ENCODE measurements at places on chromosomes 7 and 10.

DNA sequence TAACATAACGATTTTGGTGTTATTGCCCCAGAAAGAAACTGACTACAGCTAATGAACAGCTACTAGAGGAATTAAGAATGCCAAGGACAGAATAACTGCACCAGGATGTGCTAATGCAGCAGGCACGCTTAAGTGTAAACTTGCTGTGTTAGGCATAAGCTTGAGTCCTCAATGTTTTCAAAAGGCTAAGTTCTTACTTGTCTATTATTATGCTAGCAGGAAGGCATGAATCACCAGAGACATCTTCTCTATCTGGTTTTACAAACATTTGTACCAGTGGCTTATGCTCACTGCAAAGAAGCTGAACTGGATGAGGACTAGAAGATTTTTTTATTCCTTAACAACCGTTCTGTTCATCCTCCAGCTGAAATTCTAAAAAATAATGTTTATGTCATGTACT lies 1035.3 kb downstream of the NRG3 start:
- no peak for DNase-seq

DNA sequence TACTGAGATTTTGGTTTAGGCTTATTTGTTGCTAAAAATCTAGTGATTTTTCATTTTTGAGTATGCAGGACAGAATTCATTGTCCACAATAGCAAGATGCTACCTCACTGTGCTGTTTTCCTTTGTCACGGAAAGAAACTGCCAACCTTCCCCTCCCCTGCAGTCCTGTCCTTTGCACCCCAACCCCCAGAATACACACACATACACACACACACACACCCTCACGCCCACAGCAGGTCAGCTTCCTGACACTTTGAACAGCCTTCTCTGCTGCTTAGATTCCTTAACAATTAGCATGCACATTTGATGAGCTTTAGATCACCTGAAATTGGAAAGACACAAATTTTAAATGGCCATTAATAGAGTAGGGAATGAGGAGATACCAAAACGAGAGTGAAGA lies 32.1 kb downstream of the ARMC3 start:
- DNase-seq, result no peak

DNA sequence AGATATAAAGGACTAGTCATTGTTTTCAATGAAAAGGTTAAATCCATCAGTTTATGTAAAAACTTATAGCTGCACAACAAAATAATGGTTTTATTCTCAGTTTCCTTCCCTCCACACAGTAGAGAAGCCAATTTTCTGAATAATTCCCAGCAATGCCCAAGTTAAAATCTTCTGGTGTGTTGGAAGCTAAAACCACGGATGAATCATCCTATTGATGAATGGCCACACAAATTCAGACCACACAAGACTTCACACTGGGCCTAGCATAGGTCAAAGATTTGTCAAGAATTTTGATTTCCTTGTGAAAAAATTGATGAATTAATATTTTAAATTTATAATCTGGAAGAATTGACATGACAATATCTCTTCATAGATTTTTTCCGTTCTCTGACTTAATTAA lies 617.6 kb downstream of the INHBA start:
- no peak for DNase-seq

DNA sequence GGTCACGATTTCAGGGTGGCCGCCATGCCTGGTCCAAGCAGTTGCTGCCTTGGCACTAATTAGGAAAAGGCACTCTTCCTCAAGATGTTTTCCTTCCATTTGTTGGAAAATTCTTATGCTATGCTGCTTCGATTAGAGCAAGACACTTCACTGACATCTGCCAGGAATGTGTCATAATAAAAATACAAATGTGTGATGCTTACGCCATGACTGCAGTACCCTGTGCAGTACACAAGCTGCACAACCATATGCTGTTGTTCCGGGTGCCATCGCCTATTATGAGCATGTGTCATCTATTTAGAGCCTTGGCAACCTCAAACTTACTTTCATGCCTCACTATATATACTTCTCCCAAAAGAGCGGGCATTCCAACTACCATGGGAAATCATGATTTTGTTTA lies 14.9 kb upstream of the MPP7 start:
- no peak for DNase-seq

- no peak for DNase-seq
Observed at GRCh38 chr10:70087616-70088307, 35.1 kb downstream of the MACROH2A2 start.

GRCh38 chr10:5583525-5584175 lies 58.9 kb downstream of the CALML3 start:
- no peak for DNase-seq

DNA sequence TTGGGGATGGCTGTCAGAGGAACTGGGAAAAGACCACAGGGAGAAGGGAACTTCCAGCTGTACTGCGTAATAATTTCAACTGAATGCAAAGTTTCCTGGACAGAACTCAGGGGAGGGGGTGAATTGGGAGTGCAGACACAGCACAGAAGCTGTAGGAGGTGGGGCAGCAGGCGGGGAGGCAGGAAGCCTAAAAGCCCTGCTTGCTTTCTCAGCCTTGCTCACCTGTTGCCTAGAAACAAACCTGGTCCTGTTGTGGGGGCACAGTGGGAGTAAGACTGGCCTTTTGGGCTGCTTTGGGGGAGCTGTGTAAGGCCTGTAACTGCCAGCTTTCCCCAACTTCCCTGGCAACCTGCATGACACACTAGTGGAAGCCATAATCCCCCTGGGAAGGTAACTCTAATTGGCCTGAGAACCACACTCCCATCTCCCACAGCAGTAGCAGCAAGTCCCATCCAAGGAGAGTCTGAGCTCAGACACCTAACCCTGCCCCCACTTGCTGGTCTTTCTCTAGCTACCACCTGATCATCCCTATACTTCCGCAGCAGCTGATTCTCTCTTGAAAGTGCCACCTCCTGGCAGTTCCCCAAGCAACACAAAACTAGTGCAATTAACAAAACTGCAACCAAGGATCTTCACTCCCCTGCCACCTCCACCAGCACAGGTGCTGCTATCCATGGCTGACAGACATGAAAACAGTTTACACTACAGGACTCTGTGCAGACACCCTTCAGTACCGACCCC lies 1239.3 kb downstream of the SORCS1 start:
- DNase-seq, result no peak

DNA sequence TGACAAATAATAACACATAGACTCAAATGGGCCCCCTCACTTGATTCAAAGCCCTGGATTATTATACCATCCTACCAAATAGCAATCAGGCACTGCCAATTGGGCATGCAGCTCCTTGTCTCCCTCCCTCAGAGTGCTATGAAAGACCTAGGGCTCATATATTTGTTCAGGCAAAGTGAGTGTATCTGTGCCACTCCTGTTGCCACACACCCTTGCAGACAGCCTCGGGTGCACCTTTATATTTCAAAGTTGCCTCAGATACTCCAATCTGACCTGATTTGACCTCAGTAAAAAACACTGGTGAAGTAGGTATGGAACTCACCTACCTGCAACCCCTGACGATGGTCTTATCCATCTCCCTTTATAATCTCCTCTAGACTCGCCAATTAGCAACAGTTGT lies 3.0 kb upstream of the NAMPT start:
- no peak for DNase-seq
